Neural progenitor cell (in vitro differentiated cells): ENCODE measurements at places on chromosomes 7 and 10.

DNA sequence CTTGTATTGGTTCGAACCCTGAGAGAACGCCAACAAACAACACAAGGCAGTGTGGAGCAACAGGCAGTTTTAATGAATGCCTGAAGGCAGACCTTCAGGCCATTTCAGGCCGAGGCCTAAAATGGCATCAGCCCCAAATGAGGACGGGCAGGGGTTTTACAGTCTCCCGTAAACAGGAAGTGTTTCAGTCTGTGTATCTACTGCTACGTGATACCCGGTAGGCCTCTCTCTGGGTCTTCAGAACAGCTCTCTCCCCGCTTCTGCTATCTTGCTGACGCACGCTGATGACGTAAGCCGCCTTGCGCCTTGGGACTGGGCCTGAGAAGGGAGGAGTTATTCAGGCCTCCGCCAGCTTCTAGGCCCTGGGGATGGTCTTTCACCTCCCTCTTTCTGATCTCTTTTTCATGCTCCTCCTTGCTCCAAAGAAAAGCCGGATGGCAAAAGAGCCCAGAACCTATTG is 67.7 kb downstream of the ST8SIA6 start:
- DNase-seq, result no peak

DNA sequence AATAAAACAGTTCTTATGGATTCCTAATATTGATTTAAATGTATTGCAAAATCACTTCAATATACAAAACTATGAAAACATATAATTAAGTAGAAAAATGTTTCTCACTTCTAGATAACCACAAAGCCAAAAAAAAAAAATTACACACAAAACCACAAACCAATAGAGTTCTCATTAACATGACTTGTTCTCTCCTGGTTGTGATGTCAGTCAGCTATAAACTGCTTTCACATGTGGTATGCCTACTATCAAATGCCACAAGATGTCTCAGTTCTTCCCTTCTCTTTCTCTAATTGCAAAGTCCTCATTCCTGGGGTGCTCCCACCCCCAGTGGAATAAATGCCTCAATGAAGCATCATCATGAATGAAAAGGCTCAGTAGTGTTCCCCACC is 16.6 kb downstream of the GNAI1 start:
- DNase-seq, result no peak

GRCh38 chr7:148930335-148930734 is 46.2 kb upstream of the EZH2 start:
- no peak for DNase-seq

- DNase-seq, result peak; percentile 93
Measured at GRCh38 chr7:159026271-159027055, 118.2 kb downstream of the VIPR2 start.

GRCh38 chr10:108582387-108582786 is 1340.9 kb downstream of the XPNPEP1 start:
- DNase-seq, result no peak

- DNase-seq, result no peak
Measured at GRCh38 chr7:153858355-153858754, 193.8 kb upstream of the DPP6 start.

GRCh38 chr7:85688712-85689111 is 501.9 kb upstream of the SEMA3D start:
- DNase-seq, result no peak

DNA sequence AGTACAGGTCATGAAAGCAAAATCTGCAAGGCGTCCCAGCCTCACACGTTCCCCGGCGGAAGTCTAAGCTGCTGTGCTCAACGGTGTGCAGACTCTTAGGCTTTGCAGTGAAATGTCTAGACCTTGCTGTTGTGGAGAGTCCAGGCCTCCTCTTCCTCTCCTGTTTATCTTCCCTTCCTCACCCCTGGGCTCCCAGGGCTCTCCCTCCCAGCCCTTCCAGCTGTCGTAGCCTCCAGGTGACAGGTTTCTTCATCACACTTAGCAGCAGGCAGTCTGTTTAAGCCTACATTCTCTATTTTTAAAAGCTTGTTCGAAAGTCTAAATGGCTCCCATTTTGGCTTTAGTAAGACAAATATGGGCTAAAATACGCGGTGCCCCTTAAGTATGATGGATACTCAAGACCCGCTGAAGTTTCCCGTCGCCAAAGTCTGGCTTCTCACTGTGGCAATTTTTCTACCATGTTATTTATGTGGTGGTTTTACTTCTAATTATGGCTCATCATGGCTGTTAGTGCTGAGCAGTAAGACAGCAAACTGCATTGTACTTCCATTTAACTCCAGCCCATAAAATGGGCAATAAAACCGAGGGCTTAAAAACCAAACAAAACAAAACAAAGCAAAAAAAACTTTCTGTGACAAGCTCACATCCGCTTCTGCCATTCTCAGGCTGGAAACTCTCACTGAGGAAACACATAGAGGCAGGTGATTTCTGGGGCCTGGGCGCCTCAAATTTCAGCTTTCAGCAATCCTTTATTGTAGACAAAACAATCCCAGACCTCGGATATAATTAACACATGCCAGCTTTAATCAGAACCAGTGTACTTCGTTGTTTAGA is 243.2 kb downstream of the SNX10 start:
- DNase-seq, result no peak

DNA sequence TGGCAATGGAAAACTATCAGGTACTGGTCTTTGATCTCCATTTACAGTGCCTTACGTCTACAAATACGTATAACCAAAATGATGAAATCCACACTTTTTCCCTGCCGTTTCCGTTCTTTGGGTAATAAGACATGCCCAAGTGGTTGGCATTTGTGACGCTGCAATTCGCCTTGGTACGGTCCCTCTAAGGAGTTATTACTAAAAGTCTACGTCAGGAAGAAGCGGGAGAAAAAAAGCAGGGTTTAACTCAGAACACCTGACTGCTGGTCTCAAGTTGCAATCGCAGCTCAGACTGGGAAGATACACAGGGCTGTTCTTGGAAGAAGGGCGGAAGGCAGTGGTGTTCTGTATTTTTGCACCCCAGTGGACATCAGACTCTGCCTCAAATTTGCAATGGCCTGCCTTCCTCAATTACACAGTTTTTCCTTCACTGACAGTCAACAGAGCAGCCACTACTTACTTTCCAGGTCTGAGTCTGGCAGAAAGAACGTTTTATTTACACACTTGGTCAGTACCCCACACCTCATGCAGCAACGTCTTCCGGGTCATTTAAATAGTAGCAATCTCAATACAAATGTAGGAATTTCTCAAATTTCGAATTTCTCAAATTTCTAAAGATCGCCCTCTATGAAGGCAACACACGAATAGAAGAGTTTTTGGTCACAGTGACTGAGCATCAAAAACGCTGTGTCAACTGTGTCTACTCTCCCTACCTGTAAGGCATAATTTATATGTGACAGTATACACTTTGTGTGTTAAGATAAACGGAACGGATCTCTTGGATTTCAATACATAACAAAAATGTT is 2.1 kb downstream of the BAIAP2L1 start:
- DNase-seq, result peak; percentile 9

- DNase-seq, result peak; percentile 37
Measured at GRCh38 chr10:21021843-21022594, 124.9 kb upstream of the NEBL start.

DNA sequence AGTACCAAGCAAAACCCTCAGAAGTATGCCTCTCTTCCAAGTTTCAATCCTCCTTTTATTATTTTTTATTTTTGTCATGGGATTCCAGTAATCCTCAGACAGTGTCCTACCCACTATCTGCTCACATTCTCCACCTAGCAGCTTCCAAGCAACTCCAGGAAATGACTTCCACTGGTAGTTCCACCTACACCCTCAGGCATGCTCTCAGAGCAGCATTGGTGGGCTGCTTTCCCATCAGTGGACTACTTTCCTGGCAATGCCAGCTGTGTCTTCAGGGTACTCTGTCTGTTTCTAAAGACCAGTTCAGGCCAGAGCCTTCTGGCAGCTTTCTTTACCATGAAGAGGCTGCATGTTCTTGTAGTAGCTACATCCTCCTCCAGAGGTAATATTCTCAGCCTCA is 244.0 kb downstream of the HGF start:
- DNase-seq, result peak; percentile 8

GRCh38 chr7:28815928-28816373 is 142.2 kb downstream of the TRIL start:
- no peak for DNase-seq

GRCh38 chr10:91684841-91685240 is 52.0 kb upstream of the PPP1R3C start:
- DNase-seq, result no peak

GRCh38 chr10:92816091-92816531 is 32.2 kb upstream of the EXOC6 start:
- no peak for DNase-seq

DNA sequence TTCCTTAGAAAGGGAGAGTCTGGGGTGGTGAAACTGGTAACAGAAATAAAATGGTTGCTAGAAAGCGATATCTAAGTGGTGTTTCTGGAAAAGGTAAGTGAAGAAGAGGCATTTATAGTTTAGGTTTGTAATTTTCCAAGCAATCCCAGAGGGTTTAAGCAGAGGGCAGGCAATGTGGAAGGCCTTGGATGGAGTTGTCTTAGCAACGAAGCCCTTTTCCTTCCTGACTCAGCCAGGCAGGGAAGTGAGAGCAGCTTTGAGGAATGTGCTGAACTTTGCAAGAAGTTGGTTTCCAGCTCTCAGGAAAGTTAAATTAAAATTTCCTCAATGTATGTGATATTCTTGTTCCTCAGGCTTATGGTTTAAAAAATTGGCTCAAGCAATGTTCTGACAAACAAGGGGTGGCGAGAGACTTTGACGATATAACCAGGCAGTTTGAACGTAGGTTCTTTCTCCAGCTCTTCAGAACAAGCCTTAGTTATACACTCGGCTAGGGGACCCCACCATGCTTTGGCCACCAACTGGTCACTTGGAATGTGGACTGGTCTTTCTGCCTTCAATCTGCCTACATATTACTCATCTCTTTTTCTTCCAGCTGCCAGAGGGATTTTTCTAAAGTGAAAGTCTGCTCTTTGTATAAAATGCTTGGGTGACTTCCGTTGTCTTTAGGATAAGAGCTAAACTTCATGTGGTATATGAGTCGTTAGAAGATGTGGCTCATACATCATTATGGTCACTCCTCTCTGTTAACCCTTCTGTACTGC is 66.9 kb upstream of the SLC25A13 start:
- no peak for DNase-seq

GRCh38 chr7:141949911-141950310 is 3.1 kb upstream of the CLEC5A start:
- no peak for DNase-seq

DNA sequence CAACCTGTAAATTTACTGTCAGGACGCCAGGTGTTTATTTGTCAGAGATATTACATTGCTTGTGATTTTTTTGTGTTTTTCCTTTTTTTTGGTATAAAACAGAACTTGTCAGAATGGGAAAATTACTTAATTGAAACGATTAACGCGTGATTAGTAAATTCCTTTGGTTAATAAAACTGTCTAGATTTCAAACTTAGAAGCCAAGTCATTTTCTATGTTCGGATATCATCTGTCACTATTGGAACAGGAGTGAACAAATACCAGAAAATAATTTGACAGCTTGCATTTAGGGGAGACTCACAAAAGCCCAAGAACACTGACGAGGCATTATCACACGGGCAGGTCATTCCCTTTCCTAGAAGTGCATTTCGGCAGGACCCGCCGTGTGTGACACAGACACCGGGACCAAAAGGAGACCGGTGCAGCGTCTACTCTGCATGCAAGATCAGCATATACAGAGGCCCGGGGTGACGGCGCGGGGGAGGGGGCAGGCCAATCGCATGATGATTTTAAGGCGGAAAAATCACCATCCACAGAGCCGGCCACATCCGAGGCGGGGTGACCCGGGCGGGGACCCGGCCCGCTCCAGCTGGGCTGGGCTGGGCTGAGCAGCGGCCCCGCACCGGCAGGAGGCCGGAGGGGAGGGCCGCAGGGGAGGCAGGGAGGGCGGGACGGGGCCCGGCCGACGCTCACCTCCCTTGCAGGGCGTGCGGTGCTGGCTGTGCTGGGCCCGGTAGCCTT is 841 bp downstream of the GLUD1 start:
- DNase-seq, result peak; percentile 69

- DNase-seq, result no peak
Measured at GRCh38 chr7:67842571-67842970, 845.9 kb downstream of the TYW1 start.

- peak; percentile 34 for DNase-seq
Measured at GRCh38 chr7:4013793-4014192, 668.3 kb upstream of the FOXK1 start.

- DNase-seq, result no peak
Measured at GRCh38 chr10:132648072-132648850, 110.7 kb downstream of the INPP5A start.
